ENCODE measurements at places on chromosomes 1 and 21. TPM values are rescaled to one million over a fixed set of nuclear protein-coding genes. Genes with fewer than 3 reads are reported as not detected.

- H3K27ac ChIP-seq = no peak overlapping the region
- no peaks in the 10 kb centered on the region for H3K36me3 ChIP-seq
Measured at GRCh38 chr1:194862129-194862528, 1675.7 kb upstream of the B3GALT2 start.

FYB2 gene
- total RNA-seq = not detected

FCER1G gene
- total RNA-seq = 239 TPM

DNA sequence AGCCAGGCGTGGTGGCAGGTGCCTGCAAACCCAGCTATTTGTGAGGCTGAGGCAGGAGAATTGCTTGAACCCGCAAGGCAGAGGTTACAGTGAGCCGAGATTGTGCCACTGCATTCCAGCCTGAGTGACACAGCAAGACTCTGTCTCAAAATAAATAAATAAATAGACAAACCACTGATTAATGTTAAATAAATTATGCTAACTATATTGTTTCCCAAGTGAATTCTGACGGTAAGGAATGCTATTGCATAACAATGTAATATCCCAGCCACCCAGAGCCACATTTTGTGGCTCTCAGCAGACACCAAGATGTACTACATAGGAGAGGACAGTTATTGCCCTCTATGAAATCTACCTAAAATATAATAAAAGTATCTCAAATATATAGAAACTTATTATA, 55.4 kb downstream of the LPGAT1 start:
- no peaks in the 10 kb centered on the region for H3K36me3 ChIP-seq
- H3K4me3 ChIP-seq = no peak overlapping the region
- DNase-seq = no peak
- no peaks in the 10 kb centered on the region for H3K27me3 ChIP-seq

GRCh38 chr21:34061983-34062382, 11.4 kb upstream of the MRPS6 start:
- no peaks in the 10 kb centered on the region for H3K36me3 ChIP-seq
- DNase-seq = no peak
- no peaks in the 10 kb centered on the region for H3K4me1 ChIP-seq
- H3K27me3 ChIP-seq = no peaks in the 10 kb centered on the region
- no peak overlapping the region for H3K4me3 ChIP-seq

DNA sequence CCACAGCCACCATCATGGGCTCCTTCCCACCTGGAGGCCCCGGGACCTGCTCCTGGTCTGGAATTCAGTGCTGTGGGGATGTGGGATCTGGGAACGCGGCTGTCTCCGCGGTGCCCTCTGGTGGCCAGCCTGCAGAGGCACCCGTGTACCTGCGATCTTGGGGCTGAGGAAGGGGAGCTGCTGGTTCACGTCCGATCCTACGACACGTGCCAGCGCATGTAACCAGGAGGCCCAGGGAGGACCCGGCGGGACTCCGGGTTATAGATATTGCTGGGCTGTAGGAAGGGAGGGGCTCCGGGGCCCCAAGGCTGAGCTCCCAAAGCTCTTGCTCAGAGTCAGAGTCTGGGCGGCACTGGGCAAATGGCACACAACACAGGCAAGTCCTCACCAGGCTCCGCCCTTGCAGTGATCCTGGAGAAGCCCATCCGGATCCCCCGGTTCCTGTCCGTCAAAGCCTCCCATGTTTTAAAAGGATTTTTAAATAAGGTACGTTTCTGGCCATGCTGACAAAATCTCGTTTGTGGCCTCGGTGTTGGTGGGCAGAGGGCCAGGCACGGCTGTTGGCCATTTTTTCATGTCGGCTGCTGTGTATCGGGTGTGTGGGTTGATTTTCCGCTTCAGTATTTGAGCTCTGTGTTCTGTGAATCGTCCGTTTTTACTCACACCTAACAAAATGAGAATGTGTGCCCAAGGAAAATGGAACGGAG, 20.1 kb downstream of the FAAP20 start:
- peak; percentile 52 for DNase-seq
- no peaks in the 10 kb centered on the region for H3K27me3 ChIP-seq
- no peak overlapping the region for H3K4me3 ChIP-seq
- H3K4me1 ChIP-seq = no peaks in the 10 kb centered on the region

COL8A2 gene
- total RNA-seq = 3.6 TPM

DNA sequence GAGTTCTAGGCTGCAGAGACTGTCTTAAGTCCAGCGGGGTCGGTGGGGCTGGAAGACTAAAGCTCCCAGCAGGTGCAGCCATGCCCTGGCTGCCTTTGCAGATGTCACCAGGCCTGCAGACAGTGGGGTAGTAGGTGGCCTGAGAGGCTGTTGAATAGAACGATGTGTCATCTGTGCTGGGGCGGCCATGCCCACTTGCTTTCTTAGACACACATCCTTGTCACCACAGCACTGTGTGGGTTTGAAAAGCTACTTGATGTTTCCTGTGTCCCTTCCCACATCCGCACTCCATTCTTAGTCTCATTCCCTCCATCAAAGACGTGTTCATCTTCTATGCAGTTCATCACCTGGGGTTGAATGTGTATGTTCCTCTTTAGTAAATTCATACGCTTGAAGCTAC, 184.5 kb upstream of the TMEM51 start:
- H3K4me3 ChIP-seq = no peak overlapping the region
- H3K36me3 ChIP-seq = no peaks in the 10 kb centered on the region
- H3K4me1 ChIP-seq = peaks cover 49% of the 10 kb centered on the region
- DNase-seq = no peak

- DNase-seq = no peak
- H3K36me3 ChIP-seq = no peaks in the 10 kb centered on the region
- H3K27me3 ChIP-seq = no peaks in the 10 kb centered on the region
- no peak overlapping the region for H3K4me3 ChIP-seq
Measured at GRCh38 chr21:26914557-26914956, 52.3 kb downstream of the ADAMTS5 start.

TBX15 gene
- total RNA-seq = 0.14 TPM

HTR1D gene
- not detected for total RNA-seq

DNA sequence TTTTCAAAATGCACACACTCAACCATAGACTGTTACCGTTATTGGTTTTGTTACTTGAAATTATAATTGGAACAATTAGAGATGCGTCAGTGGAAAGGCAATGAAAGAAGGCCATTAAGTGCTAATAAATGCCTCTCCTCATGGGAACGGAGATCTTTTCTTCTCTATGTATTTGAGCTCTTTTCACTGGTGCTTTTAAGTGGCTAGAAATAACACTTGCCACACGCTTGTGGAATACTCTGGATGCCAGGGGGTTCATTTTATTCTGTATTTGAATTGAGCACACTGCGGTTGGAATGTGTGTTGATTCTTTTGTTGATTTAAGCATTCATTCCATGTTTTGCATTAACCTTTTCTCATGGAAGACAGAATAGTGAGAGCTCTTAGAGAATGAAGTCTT, 68.4 kb downstream of the DNM3 start:
- DNase-seq = no peak
- H3K4me3 ChIP-seq = no peak overlapping the region
- H3K36me3 ChIP-seq = no peaks in the 10 kb centered on the region
- no peak overlapping the region for H3K27ac ChIP-seq
- peaks cover 14% of the 10 kb centered on the region for H3K4me1 ChIP-seq

DNA sequence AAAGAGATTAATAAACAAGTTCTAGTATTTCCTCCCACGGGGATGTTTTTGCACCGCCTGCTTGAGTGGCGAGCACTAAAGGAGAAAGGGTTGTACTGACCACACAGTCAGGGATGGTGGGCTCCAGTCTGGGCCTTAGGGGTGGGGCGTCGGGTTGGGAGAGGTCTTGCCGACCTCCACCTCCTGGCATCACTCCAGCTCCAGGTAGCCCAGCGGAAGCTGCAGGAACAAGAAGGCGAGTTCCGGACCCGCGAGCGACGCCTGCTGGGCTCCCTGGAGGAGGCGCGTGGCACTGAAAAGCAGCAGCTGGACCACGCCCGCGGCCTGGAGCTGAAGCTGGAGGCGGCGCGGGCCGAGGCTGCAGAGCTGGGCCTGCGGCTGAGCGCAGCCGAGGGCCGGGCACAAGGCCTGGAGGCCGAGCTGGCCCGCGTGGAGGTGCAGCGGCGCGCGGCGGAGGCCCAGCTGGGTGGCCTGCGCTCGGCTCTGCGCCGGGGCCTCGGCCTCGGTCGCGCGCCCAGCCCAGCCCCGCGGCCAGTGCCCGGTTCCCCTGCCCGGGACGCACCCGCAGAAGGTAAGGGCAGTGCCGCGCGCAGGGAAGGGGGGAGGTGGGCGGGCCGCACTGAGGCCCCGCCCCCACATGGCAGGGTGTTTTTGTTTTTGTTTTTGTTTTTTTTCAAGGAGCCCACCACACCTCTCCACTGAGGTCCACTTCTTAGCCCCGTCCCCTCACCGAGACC, 19.7 kb downstream of the MFAP2 start:
- peak overlapping the region; percentile 67 for H3K27ac ChIP-seq
- peak; percentile 81 for DNase-seq
- no peaks in the 10 kb centered on the region for H3K27me3 ChIP-seq
- H3K4me3 ChIP-seq = peak overlapping the region; percentile 75
- H3K36me3 ChIP-seq = peaks cover 4% of the 10 kb centered on the region

SLC35F3 gene
- 0.36 TPM for total RNA-seq

DNA sequence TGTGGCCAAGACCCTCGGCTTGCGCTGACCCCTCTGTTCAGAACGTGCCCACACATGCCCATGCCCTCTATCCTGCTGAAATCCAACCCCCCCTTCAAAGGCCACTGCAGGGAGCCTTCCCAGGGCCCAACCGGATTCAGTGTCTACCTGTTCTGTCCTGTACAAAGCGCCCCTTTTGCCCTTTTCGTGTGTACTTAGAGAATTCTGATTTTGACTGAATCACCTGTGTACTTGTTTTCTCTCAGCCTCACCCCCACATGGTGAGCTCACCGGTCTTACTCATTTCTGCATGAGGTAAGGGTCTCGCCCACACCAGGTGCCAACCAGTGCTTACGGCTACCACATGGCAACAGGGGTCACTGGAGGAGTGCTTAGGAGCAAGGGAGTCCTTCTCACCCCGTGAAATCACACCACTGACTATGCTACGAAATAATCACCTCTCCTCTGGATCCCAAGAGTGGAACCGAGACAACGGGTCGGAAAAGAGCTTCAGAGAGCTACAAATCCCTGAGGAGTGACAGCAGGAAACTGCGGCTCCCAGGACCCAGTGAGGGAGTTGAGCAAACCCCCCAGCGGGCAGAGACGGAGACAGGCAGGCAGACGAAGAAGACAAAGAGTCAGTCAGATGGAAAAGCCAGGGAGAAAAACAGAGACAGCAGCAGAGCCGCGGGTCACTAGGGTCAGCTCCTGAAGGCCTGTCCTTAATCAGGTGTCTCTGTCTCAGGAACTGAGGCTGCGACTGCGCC, 2.1 kb upstream of the S100A2 start:
- DNase-seq = no peak
- no peak overlapping the region for H3K27ac ChIP-seq
- H3K36me3 ChIP-seq = no peaks in the 10 kb centered on the region

GRCh38 chr1:175192111-175192629, 406 bp downstream of the KIAA0040 start:
- peak overlapping the region; percentile 71 for H3K4me3 ChIP-seq
- no peaks in the 10 kb centered on the region for H3K36me3 ChIP-seq
- peak; percentile 78 for DNase-seq
- peak overlapping the region; percentile 92 for H3K27ac ChIP-seq
- H3K27me3 ChIP-seq = no peaks in the 10 kb centered on the region

- H3K4me1 ChIP-seq = no peaks in the 10 kb centered on the region
- H3K4me3 ChIP-seq = no peak overlapping the region
- H3K27me3 ChIP-seq = no peaks in the 10 kb centered on the region
- H3K27ac ChIP-seq = no peak overlapping the region
Measured at GRCh38 chr1:88186911-88187310, 497.2 kb upstream of the PKN2 start.

- no peak overlapping the region for H3K27ac ChIP-seq
- H3K4me3 ChIP-seq = no peak overlapping the region
- no peaks in the 10 kb centered on the region for H3K27me3 ChIP-seq
- H3K4me1 ChIP-seq = peaks cover 20% of the 10 kb centered on the region
- H3K36me3 ChIP-seq = no peaks in the 10 kb centered on the region
Measured at GRCh38 chr1:53949023-53949990, 3.2 kb downstream of the LRRC42 start.

- no peak within 1 kb of the TSS for H3K27ac ChIP-seq
- no peaks in the 10 kb centered on the region for H3K4me1 ChIP-seq
- no peak for DNase-seq
- H3K36me3 ChIP-seq = no peaks in the 10 kb centered on the region
Measured at GRCh38 chr1:26317612-26318337, at the start of gene CD52. Gene CD52, plus strand, starts transcription at chr1:26317958. Its CDS starts 60 bp downstream, at chr1:26318018.

FMO3 gene
- total RNA-seq = 34.6 TPM

FCRL4 gene
- total RNA-seq = not detected

DNA sequence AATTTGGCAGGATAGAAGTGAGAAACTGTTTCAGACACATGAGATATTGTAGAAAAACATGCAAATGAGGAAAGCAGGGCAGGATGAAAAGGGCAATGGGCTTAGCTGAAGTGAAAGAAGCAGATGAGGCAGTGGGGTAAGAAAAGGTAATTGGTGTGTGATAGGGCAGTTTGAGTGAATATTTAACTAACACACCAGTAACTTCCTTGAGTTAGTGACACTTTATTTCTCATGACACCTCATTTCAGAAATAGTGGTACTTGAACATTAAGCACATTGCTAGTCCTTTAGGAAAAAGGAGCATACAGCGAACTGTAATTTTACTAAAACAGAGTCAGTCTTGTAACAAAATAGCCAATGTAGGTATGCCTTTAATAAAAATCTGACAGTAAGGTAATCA, 415.0 kb downstream of the DPYD start:
- peaks cover 17% of the 10 kb centered on the region for H3K4me1 ChIP-seq
- H3K4me3 ChIP-seq = no peak overlapping the region
- no peak for DNase-seq

DNA sequence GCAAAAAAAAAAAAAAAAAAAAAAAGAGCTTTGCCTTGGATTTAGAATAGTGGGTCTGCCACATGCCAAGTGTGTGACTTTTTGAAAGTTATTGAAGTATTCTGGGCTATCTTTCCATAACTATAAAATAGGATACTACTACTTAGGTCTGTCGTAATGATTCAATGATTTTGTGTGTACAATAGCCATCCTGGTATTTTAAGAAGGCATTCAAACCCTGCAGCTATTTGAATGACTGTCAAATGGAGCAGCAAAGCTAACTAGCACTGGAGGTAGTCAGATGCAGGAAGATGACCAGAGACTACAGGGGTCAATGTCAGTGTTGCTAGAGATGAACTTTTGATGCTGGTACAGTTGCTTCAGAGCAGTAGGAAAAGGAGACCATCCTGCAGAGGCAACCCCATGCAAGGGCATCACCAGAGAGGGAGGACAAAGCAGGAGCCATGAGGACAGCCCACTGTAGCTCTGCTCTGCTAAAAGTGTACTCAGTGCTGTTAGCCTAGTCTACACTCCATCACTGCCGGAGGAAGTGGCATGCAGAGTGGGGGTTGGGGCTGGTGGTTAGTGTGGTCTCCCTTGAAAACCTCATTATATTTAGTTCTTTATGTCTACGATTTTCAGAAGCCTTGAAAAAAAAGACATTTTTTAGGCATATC, 29.0 kb downstream of the DUSP10 start:
- H3K4me1 ChIP-seq = peaks cover 37% of the 10 kb centered on the region
- no peaks in the 10 kb centered on the region for H3K36me3 ChIP-seq
- H3K27ac ChIP-seq = no peak overlapping the region
- DNase-seq = no peak
- no peaks in the 10 kb centered on the region for H3K27me3 ChIP-seq

- DNase-seq = no peak
- H3K27me3 ChIP-seq = no peaks in the 10 kb centered on the region
- no peak overlapping the region for H3K27ac ChIP-seq
- H3K36me3 ChIP-seq = no peaks in the 10 kb centered on the region
- peaks cover 5% of the 10 kb centered on the region for H3K4me1 ChIP-seq
- no peak overlapping the region for H3K4me3 ChIP-seq
Measured at GRCh38 chr1:56643661-56644060, 1.5 kb upstream of the PRKAA2 start.

GRCh38 chr1:12125422-12126355, 41.1 kb upstream of the TNFRSF1B start:
- H3K27ac ChIP-seq = peak overlapping the region; percentile 21
- peaks cover 6% of the 10 kb centered on the region for H3K4me1 ChIP-seq

- no peaks in the 10 kb centered on the region for H3K27me3 ChIP-seq
- H3K4me1 ChIP-seq = peaks cover 6% of the 10 kb centered on the region
- no peak overlapping the region for H3K4me3 ChIP-seq
- H3K27ac ChIP-seq = no peak overlapping the region
Measured at GRCh38 chr1:11887666-11888007, 28.9 kb upstream of the NPPB start.
